Activated CD8-positive, alpha-beta T cell treated with anti-CD3 and anti-CD28 coated beads for 36 hours (primary cell): ENCODE measurements at places on chromosomes 5 and 9.

DNA sequence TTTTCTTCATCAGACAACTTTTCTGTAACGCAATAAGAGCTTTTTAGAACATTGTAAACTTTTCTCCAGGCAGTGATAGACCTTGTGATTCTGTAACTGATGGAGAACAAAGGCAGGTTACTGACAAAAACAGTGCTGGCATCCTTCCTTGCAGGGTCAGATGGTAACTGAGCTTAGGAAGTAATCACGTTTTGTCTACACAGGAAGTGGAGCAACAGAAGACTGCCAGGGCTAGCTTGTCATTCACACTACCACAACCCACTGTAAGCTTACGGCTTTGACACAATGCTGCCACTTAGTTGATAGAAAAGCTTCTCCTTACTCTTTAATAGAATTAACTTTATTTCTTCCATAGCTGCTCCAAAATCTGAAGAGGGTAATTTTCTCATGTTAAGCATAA lies 46.8 kb downstream of the FBN2 start:
- DNase-seq: no peak

DNA sequence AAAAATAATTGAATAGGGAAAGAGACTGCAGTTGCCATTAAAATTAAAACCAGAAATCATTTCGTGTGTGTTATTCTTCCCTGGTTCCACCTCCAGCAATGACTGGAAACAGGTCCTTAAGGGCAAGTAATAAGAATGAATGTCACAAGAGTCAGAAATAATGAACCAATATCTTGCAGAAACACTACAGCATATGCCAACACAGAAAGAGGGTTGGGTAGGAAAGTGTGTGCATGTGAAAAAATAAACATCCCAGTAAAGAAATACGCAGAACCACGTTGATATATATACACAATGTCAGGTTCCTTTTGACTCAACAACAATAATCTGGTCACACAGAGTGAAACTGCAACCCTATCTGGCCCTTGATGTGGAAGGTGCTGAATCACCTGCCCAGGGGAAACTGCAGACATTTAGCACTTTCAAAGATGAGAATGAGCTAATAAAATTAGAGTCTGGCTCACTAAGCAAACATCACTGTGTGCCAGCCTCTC lies 15.0 kb downstream of the HMHB1 start:
- peak; percentile 61 for DNase-seq

GRCh38 chr5:76790632-76791290 lies 28.1 kb upstream of the F2RL1 start:
- DNase-seq: peak; percentile 3

DNA sequence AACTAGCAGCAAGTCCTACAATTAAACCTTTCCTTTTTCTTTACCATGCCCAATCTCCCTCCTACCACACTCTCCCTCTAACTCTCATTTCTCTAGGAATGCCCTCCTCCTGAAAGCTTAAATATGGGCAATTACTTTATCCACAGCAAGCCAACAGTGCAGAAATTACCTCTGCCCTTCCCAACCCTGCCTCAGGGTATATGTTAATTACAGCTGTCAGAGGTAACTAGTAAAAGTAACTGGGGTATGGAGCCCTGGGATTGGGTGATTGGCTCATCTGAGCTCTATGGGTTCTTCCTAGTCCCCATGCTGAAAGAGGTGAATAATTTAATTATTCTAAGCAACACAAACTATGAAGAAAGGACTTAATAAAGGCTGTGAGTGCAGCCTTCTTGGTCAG lies 478.9 kb upstream of the NMUR2 start:
- no peak for DNase-seq

DNA sequence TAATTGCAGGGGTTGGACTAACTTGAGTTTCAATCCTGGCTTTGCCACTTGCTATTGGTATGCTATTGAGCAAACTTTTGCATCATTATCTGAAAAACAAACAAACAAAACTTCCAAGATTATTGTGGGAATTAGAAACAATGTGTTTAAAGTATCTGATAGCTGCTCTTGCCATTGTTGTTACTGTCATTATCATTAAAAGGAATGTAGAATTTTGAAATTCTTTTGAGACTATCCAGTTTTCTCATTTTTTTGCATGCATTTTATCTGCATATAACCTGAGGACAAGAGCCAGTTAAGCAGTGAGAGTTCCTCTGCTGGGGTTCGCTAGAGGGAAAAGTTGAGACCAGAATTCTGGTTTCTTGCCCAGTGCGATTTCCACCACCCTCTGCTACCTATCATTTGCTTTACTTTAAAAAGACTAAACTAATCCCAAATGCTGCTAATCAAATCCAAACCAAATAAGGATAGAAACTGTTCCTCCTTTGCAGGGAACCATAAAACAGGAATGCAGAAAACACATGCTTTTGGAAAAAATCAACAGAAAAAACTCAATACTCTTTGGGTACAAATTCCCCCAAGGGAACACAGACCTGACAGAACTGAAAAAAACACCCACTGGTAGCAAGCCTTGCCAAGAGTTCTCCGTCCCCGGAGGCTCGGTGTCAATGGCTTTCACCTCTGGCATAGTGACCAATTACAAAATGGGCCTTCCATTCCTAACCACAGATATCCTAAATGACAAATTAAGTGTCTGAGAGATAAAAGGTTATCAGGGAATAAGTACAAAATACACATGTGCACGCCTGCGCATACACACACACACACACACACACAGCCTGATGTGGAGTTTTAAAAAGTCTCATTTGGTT lies 373.7 kb downstream of the ARL15 start:
- no peak for DNase-seq

DNA sequence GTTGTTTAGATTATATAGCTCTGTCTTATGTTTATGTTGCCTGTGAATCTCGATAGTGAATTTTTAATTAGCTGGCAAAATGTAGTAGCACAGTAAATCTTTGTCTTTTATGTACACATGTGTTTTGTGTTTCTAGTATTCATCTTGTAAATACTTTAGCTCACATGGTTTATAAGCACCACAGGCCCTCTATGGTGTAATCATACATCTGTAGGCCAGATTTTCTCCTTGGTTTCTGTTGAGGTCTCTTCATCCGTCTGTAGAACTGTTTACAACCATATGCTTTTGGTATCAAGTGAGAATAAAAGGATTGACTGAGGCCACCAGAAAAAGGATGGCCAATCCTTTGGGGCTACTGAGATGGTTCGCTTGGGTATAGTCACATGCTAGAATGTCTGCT lies 45.0 kb downstream of the PRR16 start:
- no peak for DNase-seq

DNA sequence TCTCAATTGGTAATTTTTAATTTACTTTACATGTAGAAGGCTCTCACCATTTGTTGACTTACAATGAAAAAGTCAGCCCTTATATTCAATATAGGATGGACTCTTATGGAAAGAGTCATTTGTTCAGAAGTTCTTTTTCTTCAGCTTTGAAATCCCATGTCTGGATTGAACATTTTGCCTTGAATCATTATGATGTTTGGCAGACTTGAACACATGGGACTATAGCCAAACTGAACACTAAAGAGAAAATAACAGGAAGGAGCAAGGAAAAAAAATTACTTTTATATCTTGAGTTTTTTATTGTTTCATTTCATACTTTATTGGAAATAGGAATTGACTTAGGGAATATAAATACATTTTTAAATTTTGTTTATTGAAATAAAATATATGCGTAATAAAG lies 1503.0 kb downstream of the EFNA5 start:
- DNase-seq: no peak

DNA sequence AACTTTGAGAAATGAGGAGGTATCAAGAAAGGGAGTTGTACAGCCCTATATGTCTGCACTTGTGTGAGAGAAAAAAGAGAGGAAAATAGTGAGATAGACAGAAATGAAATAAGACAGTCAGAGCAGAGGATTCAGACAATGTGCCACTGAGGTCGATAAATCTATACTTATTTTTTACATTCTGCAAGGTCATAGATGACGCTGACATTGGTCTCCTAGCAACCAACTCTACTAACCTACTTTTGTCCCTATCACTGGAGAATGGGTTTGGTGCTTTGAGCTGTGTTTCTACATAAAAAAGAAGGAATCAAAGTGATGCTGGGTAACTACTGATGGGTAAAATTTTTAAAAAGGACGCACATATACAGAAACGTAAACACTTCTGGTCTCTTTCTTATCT lies 573.3 kb upstream of the RORB start:
- no peak for DNase-seq

DNA sequence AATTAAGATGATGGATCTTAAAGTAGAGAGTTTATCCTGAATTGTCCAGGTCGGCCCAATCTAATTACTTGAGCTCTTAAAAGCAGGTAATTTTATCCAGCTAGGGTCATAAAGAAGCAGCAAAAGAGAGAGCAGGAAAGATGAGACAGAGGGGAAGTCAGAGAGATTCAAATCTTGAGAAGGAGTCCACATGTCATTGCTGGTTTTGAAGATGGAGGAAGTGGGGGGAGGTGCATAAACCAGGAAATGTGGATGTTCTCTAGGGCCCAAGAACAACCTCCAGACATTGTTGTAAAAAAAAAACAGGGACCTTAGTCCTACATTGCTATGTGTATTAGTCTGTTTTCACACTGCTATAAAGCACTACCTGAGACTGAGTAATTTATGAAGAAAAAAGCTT lies 66.4 kb downstream of the SLCO4C1 start:
- no peak for DNase-seq

GRCh38 chr5:158903006-158903405 lies 196.7 kb downstream of the EBF1 start:
- no peak for DNase-seq

DNA sequence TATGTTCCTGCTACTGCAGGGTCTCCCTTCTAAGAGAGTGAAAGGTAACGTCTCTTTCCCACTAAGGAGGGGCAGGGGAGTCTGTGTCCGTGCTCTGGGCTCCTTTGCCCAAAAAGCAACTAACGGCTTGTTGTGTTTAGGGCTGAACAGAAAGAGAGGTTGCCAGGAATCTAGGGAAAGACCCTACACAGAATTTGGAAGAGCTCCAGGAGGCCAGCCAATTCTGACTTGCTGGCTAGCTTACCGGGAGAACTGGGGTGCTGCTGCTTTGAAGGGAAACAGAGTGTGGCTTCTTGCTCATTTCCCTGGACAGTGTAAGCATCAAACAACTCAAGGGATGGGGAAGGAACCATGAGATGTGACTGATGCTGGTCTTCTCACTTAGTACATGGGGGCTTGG lies 176.1 kb downstream of the GADD45G start:
- no peak for DNase-seq

- DNase-seq: no peak
Measured at GRCh38 chr9:126715382-126715781, 89.5 kb upstream of the ZBTB43 start.

- no peak for DNase-seq
Measured at GRCh38 chr5:32254881-32255539, 57.7 kb downstream of the MTMR12 start.

GRCh38 chr9:82410866-82411265 lies 422.3 kb downstream of the SPATA31D1 start:
- no peak for DNase-seq
